ENCODE measurements at places on chromosomes 6 and 20.

DNA sequence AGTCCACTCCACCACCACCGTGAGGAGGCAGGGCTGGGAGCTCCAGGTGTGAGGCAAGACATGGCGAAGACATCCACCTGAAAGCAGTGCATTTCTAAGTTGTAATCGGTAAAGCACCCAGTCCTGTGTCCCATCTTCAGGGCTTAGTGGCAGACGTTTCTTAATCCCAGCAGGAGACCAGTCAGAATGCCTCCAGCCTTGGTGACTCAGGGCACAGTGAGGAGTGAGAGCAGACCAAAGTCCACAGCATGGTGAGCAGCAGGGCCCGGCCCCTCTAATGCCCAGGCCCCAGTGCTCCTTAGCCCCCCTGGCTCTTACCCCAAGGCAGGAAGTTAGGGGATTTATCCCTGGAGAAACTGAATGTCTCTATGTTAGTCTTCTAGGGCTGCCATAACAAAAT is 183.9 kb downstream of the SYNDIG1 start:
- no peak for DNase-seq

GRCh38 chr20:2103461-2104153 is 2.0 kb downstream of the STK35 start:
- no peak for DNase-seq

- no peak for DNase-seq
Observed at GRCh38 chr20:39670988-39671387, 708.8 kb downstream of the DHX35 start.

DNA sequence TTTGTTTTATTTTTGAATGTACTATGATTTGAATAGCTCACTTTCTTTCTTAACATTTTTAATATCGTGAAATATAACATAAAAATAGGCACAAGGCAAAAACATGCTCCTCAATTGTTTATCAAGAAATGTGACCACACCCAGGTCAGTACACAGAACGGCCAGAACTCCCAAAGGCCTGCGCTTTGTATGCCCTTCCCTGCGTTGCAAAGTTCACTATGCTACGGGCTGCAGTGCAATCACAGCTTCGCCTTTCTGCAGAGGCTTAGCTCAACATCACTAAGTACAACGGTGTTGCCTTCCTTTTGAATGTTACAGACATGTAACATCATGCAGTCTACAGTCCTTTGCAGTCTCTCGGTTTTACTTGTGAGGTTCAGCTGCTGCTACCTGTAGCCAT is 333.4 kb downstream of the THBS2 start:
- no peak for DNase-seq

- DNase-seq = no peak
Observed at GRCh38 chr20:2397091-2397490, 16.4 kb downstream of the TGM6 start.

- no peak for DNase-seq
Observed at GRCh38 chr20:24011282-24011681, 22.7 kb upstream of the GGTLC1 start.

DNA sequence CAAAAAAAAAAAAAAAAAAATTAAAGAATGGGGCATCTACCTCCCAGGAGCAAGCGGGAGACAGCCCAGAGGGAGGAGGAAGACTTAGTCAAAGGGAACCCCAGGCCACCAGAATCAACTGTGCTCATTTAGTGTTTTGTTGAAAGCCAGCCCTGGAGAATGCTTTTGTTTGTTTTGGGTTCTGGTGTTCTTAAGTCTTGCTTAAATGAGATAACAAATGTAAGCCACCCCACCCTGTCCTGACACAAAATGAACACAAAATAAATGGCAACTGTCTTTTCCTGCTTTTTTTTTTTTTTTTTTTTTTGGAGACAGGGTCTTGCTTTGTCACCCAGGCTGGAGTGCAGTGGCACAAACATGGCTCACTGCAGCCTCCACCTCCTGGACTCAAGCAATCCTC is 165.0 kb upstream of the JARID2 start:
- DNase-seq = no peak

DNA sequence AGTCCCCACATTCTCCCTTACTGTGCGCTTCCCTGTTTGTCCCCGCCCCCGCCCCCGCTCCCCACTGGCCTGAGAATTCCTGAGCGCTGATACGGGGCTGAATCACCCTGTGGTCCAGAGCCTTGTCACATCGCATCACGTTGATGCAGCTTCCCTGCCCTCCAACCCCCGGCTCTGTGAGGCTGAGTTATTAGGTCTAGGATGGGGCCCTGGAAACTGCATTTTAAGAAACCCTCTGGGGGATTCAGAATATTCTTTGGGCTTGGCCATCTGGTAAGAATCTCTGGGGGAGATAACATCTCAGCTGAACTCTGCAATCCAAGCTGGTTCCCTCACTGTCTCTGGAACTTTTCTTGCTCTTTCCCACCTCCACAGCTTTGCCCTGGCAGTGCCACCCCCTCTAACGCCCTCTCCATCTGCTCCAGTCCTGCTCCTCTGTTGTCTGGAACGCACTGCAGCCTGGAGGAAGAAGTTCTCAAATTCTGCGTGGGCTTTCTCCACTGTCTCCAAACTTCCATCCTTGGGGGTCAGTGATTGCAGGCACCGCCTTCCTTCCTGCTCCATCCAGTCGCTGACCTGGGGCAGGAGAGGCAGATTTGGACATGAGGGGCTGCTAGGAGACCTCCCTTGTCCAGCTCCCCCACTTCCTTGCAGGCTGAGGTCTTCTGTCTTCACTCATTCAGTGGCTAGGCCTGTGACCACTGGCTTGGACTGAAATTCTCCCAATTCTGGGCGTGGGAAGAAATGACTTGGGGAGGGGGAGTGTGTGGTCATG is 42.6 kb downstream of the KIAA1755 start:
- peak; percentile 92 for DNase-seq

DNA sequence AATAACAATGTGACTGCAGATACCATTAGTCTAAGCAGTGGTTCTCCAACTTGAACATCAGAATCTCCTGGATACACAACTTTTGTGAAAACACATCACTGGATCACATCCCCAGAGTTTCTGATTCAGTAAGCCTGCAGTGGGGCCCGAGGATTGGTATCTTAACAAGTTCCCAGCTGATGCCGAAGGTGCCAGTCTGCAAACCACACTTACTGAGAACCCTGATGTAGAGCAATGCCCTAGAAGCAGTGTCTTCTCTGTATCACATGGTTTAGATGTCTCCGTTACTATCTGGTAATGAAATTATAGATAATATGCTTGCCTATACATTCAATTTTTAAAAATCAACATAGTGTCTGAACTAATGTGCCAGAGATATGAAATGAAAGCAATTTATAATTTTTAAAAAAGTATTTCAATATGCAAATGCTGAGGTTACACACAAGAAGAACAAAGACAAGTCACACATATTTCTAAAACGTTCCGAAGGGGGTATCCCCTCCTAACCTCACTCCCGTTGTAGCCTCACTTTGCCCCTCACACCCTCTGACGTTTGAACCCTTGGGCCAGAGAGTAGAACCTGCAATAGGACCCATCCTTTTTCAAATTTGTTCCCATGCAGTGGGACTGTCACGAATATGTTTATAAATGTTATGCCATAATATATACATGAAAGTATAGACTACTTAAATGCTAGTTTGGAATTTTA is 115.4 kb upstream of the SAMD5 start:
- DNase-seq = no peak

DNA sequence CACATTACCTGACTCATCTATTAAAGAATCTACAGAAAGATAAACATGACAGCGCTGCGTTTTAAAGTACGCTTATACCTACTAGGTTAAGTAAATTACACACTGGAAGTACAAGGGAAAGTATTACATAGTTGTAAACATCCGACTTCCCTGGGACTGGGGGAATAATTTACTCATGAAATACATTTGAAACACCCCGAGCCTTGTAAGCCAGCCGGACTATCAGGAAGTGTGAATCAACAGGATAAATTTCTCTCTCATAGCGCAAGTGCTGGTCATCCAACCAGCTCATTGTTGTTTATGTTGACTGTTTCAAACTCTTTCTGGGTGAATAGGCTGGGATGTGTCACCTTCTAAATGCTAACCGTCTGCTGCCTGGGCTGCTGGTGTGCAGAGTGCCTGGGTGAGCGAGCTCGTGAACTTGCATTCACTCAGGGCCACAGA is 4.9 kb downstream of the BMP6 start:
- DNase-seq = peak; percentile 78

GRCh38 chr20:2817891-2818595 is 1.9 kb downstream of the TMEM239 start:
- DNase-seq = no peak

GRCh38 chr6:36130667-36131510 is 576 bp downstream of the MAPK13 start:
- DNase-seq = no peak

- no peak for DNase-seq
Observed at GRCh38 chr20:3420211-3420707, 12.8 kb upstream of the DNAAF9 start.

GRCh38 chr20:8187740-8188139 is 55.7 kb downstream of the PLCB1 start:
- DNase-seq = no peak

DNA sequence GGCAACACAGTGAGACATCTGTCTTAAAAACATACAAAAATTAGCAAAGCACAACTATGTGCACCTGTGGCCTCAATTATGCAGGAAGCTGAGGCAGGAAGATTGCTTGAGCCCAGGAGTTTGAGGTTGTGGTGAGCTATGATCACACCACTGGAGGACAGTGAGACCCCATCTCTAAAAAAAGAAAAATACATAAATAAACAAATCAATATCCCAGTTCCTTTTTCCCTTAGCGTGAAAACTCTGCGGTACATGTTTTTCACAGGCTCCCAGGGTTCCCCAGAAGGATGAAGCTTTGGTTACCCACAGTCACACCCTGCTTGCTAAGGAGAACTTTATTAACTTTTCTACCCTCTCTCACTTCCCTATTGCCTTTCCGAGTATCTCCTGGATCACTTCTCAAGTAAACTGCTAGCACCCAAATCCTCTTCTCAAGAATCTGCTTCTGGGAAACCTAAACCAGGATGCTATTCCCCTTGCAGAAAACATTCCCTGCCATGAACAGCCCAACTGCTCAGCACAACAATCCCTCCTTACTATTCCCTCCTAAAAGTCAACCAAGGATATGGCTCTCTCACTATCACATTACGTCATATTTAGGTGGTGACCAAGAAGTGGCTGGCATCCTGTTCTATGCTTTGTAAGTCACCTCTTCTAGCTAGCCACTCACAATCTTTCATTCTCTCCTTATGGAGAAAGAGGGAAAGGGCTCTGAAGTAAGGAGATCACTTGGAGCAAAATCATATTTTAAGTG is 122.4 kb downstream of the IPCEF1 start:
- DNase-seq = no peak

DNA sequence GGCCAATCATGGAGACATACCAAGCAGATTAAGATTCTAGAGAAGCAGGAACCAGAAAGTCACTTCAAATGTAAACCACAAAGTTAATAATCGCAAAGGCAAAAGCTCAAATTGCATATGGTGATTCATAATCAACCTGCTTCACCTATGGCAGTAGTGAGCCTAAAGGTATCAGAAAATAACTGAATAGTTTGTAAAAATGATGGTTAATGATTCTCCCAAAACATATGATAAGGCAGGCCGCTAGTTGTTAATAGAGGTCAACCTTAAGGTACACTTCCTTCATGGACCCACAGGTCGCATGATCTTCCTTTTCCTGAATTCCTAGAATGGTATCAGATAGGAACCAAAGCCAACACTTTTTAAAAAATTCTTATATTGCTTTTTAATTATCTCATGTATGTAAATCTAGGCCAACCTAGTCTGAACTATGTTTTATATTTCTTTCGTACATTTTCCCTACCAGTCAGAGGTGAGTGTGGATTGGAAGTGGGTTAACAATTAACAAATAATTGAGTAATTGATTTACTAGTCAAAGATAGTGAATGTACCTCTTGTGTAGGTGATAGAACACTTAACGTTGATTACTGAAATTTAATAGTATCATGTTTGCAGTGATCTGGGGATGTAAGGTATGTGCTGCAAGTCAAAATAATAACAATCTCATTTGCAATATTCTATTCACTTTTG is 16.4 kb downstream of the TAAR2 start:
- no peak for DNase-seq

GRCh38 chr6:170245475-170245992 is 45.3 kb downstream of the DLL1 start:
- no peak for DNase-seq

- DNase-seq = peak; percentile 11
Observed at GRCh38 chr6:5249451-5250122, 11.2 kb downstream of the LYRM4 start.

- DNase-seq = peak; percentile 28
Observed at GRCh38 chr6:169069356-169069755, 184.3 kb downstream of the THBS2 start.

DNA sequence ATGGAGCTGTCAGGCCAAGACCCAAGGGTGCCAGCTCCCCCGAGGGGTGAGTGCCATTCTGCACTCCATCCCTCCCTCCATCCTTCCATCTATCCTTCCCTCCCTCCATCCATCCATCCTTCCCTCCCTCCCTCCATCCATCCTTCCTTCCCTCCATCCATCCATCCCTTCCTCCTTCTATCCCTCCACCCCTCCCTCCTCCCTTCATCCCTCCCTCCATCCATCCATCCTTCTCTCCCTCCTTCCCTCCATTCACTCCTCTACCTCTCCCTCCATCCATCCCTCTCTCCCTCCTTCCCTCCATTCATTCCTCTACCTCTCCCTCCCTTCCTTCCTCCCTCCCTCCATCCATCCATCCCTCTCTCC is 41.3 kb upstream of the MRGBP start:
- no peak for DNase-seq

DNA sequence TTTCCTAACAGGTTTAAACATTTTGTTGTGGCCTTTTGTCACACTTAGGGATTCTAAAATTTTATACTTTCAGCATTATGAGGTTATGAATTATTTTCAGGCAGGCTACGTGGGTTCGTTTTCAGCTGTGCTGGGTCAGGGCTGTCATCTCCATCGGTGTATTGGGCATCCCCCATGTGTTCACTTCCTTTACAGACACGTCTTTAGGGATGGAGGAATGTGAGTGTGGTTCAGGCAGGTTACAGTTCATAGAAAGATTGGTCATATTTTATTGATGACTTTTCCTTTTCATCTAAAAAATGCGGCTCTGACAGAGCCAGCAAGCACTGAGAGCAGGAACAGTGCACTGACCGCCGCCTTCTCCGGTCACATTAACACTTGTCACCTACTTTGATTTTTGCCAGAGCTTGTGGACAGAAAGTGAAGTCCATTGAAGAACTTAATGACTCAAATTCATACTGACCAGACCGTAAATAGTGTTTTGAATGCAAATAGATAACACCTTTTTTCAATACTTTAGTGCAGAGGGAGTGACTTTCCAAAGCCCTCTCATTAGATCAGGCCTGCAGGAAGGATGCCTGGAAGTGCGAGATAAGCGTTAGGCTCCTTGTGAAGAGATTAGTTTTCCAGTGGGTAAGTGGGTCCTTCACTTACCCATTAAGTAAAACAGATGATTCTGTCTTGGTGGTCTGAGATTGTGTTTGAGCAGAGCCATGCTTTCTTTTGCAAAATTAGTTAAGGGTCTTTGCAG is 113.1 kb downstream of the TIAM2 start:
- no peak for DNase-seq

GRCh38 chr20:33568378-33568777 is 78.5 kb downstream of the CBFA2T2 start:
- DNase-seq = no peak
